ENCODE measurements at places on chromosomes 1 and 21.

- DNase-seq: no peak
Observed at GRCh38 chr1:61170328-61171238, 88.2 kb downstream of the NFIA start.

- no peak for DNase-seq
Observed at GRCh38 chr1:14842891-14843290, 244.4 kb downstream of the KAZN start.

DNA sequence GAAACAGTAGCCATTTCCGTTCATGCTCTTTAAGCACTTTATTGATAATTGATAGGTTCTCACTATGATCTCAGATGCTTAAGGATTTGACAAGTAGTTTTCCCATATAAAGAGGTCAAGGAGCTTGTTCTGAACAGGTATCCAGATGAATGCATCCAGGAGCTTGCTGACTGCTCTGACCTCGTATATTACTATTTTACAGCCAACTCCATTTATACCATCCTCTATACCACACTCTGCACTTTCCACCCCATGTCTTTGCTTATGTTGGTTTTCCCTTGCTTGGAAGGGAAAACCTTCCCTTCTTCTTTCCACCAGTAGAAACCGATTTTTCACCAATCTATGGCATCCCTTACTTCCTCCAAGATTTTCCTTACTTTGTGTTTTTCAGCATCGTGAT is 107.2 kb downstream of the LHX9 start:
- no peak for DNase-seq

DNA sequence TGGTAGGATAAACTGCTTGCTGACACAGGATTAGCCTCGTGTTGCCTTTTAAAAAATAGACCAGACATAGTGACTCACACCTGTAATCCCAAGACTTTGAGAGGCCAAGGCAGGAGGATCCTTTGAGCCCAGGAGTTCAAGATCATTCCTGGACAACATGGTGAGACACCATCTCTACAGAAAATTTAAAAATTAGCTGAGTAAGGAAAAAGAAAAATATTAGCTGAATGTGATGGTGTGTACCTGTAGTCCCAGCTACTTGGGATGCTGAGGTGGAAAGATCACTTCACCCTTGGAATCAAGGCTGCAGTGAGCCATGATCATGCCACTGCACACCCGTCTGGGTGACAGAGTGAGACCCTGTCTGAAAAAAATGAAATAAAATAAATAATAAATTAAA is 82.0 kb downstream of the ETS2 start:
- DNase-seq: no peak

- no peak for DNase-seq
Observed at GRCh38 chr1:66503841-66504470, 30.0 kb upstream of the SGIP1 start.

- no peak for DNase-seq
Observed at GRCh38 chr1:168223681-168224540, 1.9 kb upstream of the SFT2D2 start.

DNA sequence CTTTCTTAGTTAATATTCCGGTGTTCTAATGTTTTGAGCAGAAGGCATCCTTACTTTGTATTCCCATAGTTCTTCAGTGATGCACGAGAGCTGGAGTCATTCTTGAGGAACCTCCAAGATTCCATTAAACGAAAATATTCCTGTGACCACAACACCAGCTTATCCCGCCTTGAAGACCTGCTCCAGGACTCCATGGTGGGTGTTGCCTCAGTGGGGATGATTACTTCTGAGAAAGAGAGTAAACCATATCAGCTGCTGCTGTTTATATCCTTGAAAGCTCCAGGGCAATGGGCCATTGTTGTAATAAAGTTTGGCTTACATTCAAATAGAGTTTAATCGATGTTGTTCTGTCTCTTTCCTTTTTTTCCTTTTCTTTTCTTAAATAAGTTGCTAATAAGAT is 93.1 kb downstream of the MACF1 start:
- DNase-seq: no peak

DNA sequence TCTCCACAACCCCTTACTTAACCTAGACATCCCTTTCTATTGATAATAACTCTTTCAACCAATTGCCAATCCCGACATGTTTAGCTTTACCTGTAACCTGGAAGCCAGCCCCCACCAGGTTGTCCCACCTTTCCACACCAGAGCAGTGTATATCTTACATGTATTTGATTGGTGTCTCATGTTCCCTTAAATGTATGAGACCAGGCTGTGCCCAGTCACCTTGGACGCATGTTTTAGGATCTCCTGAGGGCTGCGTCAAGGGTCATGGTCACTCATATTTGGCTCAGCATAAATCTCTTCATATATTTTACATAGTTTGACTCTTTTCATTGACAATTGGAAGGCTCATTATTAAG is 5.3 kb upstream of the SLC19A1 start:
- DNase-seq: no peak

DNA sequence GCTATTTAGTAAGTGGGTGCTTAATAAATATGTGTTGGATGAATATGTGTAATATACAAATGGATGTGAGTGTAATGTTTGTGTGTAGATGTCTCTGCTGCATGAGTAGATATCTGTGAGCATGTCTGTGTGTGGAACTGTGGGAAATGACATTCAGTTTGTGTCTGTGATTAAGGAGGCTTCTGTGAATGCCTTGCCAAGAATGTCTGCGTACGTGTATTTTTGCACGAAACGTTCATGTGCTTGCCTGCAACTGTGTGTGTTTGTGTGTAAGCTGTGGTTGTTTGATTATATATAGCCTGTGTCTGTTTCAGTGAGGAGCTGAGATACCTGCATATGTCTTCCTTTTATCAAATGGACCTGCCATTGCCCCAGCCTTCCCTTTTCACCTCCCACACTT is 13.8 kb downstream of the DMBX1 start:
- no peak for DNase-seq

DNA sequence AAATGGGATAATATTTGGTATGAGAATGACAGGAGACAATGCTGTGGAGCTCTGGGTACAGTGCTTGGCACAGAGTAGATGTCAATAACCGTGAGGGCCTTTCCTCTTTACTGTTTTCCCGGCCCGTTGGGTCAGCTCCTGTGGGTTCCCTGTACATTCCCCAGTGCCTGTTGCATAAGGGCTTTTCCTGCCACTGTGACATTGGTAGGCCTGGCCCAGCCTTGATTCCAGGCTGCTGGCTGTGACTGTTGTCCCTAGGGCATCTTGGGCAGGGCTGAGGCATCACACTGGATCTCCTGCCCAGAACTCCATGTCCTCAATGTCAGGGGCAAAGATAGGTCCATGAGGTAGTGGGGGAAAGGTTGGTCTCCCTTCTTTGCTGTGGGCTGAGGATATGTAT is 25.8 kb upstream of the MYCL start:
- DNase-seq: no peak

DNA sequence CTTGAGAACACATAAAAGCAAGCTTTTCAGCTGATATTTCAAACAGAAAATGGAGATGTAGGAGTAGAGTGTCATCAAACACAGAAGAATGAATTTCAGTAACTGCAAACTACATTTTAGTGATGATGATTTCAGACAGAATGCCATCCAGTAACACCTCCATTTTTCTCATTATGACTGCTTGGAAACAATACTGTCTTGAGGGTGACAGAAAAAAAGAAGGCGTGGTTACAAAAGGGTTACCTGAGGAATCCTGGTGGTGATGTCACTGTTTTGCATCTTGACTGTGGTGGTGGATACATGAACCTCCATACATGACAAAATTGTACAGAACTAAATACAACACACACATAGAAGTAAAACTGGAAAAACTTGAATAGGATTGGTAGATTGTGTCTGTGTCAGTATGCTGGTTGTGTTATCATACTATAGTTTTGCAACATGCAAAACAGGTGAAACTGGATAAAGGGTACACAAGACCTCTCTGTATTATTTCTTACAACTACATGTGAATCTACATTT is 375.9 kb downstream of the PTBP2 start:
- DNase-seq: no peak

- DNase-seq: no peak
Observed at GRCh38 chr1:16615253-16616252, 2.2 kb upstream of the NBPF1 start.

- DNase-seq: no peak
Observed at GRCh38 chr1:190003376-190003775, 474.3 kb downstream of the BRINP3 start.

DNA sequence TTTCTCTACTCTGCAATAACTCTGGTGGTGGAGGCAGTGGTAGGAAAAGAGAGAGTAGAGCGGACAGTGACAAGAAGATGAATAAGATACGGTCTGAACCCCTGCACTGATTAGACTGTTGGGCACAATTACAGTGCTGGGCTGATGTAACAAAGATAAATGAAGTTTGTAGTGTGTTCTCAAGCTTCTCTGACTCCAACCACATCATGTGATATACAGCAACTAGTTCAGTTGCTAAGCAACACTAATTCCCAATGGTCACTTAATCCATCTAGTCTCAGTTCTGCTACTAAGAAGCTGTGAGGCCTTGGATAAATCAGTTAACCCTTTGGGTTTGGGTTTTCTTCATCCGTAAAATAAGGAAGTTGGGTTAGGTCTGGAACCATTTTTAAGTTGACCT is 17.3 kb downstream of the DDR2 start:
- DNase-seq: no peak

DNA sequence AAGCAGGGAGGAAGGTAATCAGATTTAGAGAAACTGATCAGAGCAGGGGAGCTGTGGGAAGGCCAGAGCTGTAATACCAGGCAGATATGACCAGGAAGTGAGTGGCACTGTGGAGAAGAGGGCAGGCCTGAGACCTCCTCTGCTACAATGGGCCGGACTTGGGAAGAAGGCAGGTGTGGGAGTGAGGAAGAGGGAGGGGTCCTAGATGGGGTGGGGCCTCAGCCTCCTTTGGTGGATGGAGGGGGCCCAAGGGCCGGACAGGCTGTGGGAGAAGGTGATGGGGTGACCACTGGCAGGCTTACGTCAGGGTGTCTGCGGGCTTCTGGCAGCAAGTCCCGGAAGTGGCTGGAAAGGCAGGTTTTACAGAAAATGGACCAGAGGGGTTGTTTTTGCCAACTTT is 5.0 kb upstream of the HPCA start:
- no peak for DNase-seq

- no peak for DNase-seq
Observed at GRCh38 chr21:15104470-15104869, 39.7 kb upstream of the NRIP1 start.

DNA sequence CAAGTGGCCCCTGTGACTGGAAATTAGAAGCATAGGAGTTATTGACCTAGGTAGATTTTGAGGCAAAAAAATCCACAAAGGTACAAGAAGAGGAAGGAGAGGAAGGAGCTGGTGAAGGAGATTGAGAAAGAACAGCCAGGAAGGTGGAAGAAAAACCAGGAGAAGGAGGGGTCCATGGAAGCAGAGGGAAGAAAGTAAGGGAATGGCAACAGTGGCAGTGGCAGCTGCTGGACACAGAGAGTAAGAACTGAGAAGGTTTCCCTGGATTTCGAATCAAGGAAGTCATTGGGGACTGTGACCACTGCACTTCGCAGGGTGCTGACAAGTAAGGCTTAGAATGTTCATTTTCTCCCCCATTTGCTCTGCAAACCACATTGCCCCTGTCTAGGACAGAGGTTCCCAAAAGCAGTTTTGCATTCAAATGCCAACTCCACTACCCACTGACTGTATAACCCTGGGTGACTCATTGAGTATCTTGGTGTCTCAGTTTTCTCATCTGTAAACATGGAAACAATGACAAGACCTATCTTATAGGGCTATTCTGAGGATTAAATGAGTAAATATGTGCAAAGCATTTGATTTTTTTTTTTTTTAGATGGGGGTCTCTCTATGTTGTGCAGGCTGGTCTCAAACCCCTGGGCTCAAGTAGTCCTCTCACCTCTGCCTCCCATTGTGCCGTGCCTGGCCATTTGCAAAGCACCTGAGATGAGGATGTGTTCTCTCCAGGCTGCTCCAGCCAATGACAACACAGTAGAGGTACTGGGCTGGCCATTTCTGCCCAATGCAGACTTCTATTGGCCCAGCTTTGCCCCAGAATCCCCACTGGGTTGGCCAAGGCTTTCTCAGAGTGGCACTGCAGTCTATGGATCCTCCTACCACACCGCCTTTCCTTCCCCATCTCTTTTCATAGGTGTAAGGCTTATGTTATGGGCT is 9.3 kb upstream of the CAPN2 start:
- DNase-seq: no peak

- DNase-seq: no peak
Observed at GRCh38 chr1:205783904-205784303, 8.6 kb upstream of the RAB29 start.
